ENCODE measurements at places on chromosomes 3 and 15.

DNA sequence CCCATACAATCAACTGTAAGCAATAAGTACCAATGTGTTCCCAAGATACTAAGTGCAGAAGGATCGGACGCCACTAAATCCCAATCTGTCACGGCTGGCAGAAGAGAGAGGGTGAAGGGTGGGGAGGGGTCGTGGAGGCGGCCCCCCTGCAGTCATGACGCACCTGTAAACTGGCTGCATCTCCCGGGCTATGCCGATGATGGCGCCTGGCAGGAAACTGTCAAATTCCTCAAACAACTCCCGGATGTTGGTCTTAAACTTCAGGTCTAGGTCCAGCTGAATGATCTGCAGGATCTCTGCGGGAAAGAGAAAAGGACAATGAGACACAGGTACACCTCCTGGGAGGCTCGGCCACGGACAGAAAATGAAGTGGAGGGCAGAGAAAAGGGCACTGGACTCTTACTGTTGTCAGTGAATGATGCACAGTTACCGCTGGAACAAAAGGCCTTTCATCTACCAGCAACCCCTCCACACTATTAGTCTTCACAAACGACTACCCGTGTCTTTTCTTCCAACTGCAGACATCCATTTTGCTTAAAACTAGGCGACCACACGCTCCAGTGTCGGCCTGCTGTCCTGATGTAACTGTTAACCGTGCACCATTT lies 114.6 kb downstream of the XXYLT1 start:
- no peak for DNase-seq

- DNase-seq: no peak
Measured at GRCh38 chr3:160134454-160134853, 90.8 kb upstream of the C3orf80 start.

- no peak for DNase-seq
Measured at GRCh38 chr3:78066287-78066686, 1026.4 kb downstream of the ROBO2 start.

- no peak for DNase-seq
Measured at GRCh38 chr3:9149566-9149965, 99.9 kb downstream of the SRGAP3 start.

DNA sequence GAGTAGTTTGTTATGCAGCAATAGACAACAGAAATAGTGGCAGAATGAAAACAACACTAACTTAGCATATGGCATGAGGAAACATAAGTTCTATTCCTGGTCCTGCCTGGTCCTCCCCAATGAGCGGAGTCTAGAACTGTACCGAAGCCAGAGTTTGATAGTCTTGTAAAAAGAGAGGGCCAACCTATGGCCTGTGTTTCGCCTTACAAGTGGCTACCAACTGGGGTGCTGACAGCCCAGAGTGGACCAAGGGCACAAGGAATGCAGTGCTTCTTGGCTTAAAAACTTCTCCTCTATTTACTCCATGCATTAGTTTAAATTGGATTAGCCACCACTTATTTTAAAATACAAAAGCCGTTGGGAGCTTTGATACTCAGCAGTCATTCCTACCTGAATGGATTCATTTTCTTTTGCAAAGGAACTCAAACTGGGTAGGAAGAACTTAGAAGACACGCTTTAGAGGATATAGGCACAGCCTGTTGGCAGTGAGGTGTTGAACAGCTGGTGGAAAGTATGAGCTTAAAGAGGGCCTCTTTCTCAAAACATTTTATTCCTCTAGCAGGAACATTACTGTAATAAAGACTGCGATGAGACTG lies 302.9 kb downstream of the PLCL2 start:
- no peak for DNase-seq

- no peak for DNase-seq
Measured at GRCh38 chr3:134229038-134229437, 21.6 kb downstream of the RYK start.

DNA sequence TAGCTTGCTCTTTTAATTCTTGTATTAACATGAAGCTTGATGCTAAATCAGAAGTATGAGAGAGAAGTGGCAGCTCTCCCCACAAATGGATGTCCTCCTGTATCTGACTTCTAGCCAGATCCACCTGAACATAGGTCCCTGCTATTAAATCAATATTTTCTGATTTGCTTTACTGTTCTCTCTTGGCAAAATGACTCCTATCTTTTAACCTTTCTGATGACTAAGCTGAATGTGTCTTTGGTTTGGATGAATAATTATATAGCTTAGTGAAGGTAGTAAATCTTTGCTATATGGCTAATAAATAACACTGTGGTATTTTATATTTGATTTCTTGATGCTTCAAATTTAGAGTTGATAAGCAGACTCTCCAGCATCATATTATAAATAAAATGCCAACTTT lies 28.3 kb upstream of the ARL14 start:
- DNase-seq: no peak

- no peak for DNase-seq
Measured at GRCh38 chr15:59590027-59590426, 21.6 kb upstream of the GCNT3 start.

DNA sequence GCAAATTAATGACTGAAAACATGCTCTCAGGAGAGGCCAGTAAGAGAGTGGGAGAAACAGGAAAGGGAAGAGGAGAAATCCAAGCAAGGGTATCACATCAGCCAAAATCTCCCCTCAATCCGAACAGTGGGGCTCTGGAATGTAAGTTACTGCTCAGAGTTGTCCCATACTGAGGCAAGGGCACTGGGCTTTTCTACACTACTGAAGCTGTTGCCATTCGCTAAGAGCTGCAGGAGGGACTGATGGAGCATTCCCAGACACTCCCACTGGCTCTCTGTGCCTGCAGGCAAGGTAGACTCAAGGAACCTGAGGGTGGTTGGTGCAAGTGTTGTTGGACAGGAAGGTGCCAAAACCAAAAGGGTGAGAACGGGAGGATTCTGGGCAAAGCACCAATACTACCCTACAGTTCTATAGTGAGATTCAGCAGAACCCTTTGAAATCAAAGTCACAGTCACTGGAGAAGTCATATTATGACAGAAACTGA lies 46.1 kb downstream of the NEK10 start:
- DNase-seq: no peak

DNA sequence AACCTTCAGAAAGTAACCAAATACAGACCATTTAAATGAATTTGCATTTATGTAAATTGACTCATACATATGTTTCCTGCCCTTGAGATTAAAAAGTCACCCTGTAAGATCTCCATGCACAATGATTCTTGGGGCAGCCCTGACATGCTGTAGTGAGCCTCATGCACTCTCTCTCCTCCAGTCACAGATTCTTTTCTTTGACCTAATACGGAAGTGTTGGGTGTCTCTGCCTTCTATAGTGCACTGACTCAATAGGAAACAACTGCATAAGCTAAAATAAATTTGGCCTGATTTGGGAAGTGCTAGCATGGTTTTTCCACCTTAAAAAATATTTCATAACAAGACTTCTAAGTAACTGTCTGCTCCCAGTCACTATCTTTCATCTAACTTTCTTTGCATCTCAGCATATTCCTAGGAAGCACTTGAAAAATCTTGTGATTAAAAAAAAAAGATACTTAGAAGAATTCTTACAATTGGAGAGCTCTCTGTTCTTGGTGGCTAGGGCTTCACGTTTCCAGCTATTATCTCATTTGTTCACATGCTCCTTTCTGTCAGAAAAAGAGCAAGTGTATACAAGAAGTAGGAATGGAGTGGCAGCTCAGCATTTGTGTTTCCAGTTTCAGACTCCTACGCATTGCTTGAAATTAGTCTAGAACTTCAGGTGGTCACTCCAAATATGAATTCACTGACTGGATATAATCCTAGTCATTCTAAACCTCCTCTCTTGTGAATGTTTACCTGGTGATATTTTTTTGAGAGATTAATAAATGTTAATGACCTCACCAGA lies 207.9 kb upstream of the COL8A1 start:
- no peak for DNase-seq

DNA sequence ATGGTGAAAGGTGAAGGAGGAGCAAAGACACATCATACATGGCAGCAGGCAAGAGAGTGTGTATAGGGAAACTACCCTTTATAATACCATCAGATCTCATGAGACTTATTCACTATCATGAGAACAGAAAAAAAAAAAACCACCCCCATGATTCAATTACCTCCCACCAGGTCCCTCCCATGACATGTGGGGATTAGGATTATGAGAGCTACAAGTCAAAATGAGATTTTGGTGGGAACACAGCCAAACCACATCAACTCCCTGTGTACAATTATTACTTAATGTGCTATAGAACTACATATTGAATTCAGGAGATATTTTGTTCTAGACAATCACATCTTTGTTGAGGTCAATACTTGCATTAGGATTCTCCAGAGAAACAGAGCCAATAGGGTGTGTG lies 313.4 kb downstream of the CNTN6 start:
- no peak for DNase-seq

DNA sequence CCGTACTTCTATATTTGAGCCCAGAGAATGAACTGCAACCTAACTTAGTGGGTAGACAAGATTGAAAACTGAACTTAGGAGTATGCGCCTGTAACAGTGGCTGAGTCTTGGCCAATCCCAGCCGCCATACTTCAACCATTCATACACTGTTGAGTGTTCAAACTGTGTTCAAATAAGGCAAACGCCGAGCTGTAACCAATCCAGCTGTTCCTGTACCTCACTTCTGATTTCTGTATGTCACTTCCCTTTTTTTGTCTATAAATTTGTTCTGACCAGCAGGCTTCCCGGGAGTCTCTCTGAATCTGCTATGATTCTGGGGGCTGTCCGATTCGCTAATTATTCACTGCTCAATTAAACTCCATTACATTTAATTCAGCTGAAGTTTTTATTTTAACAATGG lies 58.6 kb upstream of the TPM1 start:
- DNase-seq: no peak

GRCh38 chr3:156547637-156548036 lies 7.3 kb downstream of the SSR3 start:
- DNase-seq: no peak

DNA sequence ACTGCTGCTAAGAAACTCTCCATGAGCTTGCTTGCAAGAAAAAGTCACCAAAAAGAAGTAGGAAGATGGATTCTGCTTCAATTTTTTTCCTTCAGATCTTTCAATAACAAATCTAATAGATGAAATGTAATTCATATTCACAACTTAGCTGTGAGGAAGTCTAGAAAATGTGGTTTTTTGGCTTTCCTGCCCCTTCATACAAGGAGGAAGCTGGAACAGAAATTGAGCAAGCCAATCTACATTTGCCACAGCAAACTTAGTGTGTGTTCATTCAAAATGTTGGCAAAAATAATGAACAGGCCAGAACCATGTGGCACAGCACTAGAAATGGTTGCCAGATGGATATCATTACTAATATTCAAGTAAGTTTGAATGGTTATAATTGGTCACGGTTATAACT lies 93.2 kb upstream of the NEDD4 start:
- DNase-seq: no peak

- no peak for DNase-seq
Measured at GRCh38 chr3:88061746-88062145, 2.7 kb downstream of the ZNF654 start.

DNA sequence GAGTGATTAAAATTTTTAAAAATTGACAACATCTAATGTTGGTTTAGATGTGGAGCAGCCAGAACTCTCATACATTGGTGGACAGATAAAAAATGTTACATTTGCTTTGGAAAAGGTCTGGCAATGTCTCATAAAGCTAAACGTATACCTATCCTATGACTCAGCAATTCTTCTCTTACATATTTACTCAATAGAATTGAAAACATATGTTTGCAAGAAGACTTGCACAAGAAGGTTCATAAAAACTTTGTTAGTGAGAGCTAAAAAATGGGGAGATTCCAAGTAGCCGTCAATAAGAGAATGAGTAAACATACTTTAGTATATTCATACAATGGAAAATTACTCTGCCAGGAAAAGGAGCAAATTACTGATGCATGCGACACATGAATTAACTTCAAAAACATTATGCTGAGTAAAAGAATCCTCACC lies 30.0 kb downstream of the MASP1 start:
- no peak for DNase-seq

GRCh38 chr3:156093964-156094363 lies 26.4 kb upstream of the KCNAB1 start:
- DNase-seq: no peak

DNA sequence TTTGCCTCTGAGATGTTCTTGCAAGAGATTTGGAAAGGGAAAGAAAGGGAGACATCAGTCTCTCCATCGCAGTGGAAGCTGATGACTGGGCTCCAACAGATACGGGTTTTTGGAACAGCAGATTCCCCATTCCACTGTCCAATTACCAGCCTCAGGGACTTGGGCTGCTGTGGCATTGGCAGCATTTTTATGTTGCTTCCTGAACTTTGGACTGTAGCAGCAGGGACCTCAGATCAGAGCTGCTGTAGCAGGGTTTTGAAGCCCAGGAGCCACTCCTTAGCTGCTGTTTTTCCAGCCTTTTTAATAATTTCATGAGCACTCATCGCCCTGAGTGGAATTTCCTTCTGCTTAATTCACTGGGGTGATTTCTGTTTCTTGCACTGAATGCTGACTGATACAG lies 135.7 kb upstream of the SLCO3A1 start:
- DNase-seq: no peak

DNA sequence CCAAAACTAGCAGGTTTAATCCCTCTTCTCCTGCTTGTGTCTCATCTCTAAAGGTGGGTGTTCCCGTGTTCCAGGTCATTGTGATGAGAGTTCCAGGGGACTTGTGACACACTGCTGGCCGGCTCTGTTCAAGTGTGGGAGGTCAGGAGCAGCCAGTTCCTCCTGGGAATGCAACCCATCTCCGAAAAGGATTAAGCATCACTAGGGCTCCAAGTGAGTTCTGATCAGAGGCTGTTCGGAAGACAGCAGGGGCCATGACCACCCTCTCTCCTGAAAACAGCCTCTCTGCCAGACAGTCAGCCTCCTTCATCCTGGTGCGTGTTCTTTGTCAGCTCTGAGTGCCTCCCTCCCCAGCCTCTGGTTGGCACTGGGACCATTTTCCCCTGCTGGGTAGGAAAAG lies at the start of gene TBC1D21:
Gene TBC1D21 (plus strand): TSS at position 109 of the 400 bp plus-strand sequence. CDS start 146 bp downstream, at position 255.
- DNase-seq: no peak

- DNase-seq: no peak
Measured at GRCh38 chr3:183182073-183182472, 19.5 kb upstream of the LAMP3 start.

DNA sequence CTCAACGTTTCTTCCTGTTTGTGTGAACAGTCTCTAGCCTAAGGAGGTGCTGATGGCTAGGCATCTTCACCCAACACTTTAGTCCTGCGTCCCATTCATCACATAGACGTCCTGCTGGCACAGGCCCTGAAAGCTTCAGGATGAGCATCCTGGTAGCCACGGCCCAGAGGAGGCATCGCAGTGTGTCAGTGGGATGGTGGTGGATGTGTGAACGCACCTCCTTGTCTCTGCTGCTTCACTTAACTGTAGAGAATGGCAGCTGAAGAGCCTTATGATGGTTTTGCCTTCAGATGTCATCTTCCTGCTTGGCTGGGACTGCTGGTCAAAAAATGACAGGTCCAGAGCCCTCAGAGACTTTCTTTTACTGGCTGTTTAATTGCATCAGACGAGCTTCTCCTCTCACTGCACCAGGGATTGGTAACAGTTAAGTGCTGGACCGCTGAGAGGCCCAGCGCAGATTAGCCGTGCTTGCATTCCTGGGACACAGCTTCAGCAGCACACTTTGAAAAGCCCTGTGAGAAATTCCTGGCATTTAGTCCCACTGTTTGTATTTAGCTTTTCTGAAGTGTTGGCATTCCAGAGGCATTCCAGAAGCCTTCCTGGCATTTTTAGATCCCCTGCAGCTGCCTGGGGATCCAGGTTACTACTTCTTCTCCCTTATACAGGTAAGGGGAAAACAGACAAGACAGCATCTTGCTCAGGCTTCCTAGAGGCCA lies 132.4 kb upstream of the PLXNA1 start:
- no peak for DNase-seq
